Left cardiac atrium (tissue), 4 donors: ENCODE measurements at places on chromosomes 6 and 20. TPM values are rescaled to one million over a fixed set of nuclear protein-coding genes. Genes with fewer than 3 reads are reported as not detected.

Gene ZNF831
- total RNA-seq: 0.31 TPM

Gene DEFB132
- total RNA-seq: 0.32 TPM

Gene ERVFRD-1
- 0.09 TPM for total RNA-seq

Gene SPATA25
- 2.2 TPM for total RNA-seq

- no peak for DNase-seq
Measured at GRCh38 chr20:47825011-47825762, 39.9 kb upstream of the SULF2 start.

GRCh38 chr6:35824552-35825192 is 19.5 kb downstream of the LHFPL5 start:
- DNase-seq: no peak

DNA sequence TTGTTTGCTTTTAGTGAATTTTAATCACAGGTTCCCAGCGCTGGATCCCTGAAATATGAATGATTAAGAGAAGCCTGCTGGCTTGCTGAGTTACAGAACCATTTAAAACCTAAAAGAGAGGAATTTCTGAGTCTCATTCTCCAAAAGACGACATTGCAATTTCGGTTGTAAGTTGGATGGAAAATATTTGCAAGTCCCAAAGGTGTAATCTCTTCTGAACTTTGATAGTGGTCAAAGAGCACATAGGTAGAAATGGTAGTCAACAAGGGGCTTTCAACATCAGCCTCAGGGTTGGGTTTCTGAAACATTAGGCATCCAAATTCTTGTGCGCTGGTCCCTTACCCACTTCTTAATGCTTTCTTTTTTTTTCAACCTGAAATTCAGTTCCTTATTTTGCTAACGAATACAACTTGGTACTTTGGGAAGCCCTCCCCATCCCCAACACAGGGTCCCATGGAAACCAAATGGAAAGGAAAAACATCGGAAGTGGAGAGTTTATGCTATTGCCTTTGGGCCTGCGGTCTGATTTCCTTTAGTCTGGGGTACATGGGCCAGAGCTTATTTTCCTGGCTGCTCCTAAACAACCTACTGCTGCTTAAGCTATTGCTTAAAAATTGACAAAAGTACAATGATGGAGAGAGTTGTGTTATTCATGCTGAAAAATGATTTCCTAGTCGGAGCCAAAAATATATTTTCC is 117.0 kb upstream of the KCNK16 start:
- no peak for DNase-seq

- no peak for DNase-seq
Measured at GRCh38 chr6:168050881-168051586, 28.0 kb downstream of the FRMD1 start.

GRCh38 chr6:79134699-79135474 is 56.8 kb upstream of the PHIP start:
- DNase-seq: no peak

DNA sequence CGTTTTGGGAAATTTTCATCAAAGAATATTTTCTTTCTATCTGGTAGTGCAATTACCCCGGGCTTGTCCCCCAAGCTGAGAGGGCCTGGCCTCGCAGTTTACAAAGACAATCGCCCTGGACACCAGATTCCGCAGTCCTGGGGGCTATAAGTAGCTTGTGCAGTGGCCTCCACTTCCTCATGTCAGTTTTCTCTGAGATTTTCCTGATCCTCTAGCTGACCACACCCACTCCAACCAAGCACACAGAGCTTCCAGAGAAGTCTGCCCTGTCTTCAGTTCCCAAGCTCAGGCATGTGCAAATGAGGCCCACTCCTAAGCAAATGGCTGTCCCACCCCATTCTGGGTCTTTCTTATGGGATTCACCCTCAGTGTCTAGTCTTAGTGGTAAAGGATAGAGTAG is 245.3 kb downstream of the MAFB start:
- DNase-seq: no peak

DNA sequence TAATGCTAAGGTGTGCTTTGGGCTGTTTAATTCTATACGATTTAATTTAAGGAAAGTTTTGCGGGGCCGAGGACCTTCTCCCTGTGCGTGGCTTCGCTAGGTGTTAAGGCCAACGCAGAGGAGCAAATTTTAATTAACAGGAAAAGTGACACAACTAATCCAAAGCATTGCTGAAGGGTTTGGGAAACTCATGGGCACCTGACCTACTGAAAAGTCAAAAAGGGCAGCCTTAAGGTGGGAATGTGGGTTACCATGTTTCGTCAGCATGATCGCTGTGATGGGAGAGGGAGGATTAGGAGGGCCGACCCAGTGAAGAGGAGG is 415 bp upstream of the CUL9 start:
- DNase-seq: no peak
